ENCODE measurements at places on chromosomes 2 and 18.

DNA sequence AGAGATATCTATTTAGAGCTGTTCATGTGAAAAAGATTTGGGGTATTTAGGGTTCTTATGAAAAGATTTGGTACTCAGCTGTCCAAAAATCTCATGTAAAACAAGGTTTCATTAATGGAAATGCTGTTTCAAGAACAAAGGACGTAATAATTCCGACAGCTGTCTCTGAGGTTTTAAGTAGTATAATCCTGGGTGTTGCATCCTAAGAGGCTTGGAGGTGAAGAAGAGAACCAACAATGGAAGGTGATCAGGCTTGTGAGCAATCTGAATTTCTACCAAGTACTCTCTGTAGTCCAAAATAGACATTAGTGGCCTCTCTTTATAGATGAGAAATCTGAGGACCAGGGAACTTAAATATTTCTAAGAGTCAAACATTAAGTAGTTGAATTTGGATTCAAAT, 205.1 kb downstream of the BABAM2 start:
- no peak for DNase-seq

- no peak for DNase-seq
These were observed 34.0 kb downstream of the EML6 start for GRCh38 chr2:54757500-54757899.

GRCh38 chr2:67225287-67225973, 171.7 kb upstream of the ETAA1 start:
- no peak for DNase-seq

- no peak for DNase-seq
These were observed 173.0 kb downstream of the NEDD4L start for GRCh38 chr18:58217052-58217451.

DNA sequence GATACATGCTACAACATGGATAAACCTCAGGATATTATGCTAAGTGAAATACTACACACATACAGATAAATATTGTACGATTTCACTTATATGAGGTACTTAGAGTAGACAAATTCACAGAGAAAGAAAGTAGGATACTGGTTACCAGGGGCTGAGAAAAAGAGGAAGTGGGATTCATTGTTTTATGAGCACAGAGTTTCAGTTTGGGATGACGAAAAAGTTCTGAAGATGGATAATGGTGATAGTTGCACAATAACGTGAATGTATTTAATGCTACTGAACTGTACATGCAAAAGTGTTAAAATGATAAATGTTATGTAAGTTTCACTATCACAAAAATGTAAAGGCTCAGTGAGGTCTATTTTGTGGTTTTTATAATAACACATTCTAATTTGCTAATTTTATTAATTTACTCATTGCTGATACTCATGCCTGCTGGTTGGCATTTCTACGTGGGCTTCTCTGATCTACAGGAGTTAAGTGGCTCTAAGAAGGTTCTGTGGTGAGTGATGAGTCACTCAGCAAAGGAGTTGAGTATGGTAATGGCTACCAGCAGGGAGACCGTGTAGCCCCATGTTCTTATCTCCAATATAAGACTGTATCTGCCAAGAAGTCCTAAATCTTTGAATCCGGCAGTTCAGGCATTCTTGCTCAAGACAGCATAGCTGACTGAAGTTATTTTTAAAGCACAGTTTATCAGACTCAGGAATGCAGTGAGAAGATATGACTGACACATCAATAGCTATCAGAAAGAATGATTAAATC, 41.1 kb downstream of the UPP2 start:
- no peak for DNase-seq

DNA sequence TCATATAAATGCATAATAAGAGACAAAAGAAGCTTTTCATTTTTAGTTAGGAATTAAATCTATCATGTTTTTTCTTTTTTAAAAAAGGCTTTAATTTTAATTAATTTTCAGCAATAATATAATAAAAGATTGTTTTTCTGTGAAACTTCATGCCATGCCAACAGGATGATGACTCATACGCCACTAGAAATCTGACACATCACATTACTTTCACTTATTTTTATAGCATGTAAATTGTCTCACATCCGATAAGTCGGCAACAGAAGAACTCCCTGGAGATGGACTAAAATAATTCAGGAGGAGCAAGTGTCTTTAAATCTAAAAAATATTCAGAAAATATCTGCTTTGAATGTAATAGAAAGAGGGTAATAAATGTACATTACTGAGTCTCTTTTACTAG, 1024.2 kb upstream of the ACVR2A start:
- no peak for DNase-seq

DNA sequence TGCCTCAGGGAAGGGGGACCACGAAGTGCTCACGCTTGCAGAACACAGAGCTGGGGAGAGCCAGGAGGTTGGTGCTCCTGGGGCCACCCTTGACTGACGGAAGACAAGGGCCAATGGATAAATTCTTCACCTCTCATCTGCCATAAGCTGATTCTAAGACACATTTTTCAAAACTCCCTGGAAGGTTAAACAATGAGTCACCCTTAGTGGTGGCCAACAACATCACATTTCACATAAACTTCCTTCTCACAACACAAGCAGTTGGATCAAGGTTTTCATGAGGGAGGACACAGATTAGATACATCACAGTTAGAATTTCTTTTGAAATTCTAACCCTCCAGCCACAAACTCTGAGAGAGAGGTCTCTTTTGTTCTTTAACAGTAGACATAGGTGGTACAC, 713.6 kb upstream of the POU3F3 start:
- no peak for DNase-seq

DNA sequence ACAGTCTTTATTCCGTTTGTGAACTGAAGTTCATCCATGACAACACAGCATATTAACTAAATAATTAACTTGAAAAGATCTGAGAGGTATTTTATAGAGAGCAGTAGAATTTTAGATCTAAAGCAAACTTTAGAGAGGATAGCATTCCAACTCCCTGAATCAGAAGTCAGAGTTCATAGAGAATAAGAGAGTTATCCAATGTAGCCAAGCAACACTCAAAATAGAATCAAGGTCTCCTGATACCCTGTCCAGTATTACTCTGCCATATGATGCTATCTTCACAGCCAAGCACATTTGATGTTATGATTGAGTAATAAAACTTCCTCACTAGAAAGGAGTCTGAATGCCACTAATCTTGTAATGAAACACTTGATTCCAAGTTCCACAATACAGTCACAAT, 55.5 kb downstream of the RIT2 start:
- DNase-seq = no peak

DNA sequence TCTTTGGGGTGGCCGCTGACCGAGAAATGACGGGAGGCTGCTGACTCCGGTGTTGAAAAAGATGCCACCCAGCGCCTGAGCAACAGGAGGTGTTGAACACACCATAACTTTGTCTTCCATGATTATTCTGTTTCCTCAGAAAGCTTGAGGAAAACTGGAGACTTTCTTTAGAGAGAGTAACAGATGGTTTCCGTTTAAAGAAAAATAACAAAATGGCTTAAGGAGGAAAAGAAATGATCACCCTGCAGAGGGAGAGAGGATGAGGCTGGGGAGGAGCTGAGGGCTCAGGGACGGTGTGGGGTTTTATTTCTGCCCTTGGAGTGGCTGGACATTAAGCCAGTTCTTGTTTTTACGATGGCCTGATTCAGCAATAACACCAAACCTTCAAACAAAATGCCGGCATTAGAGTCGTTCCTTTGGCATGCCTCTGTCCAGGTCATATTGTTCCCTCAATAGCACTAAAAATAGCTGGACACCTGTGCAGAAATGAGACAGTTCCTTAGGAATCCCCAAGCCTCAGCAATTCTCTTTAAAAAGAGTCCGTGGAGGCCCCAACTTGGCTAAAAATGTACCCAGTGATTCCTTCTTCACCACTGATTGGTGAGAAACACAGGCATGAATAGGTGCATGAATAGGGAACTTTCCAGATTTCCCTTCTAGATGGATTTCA, 182.4 kb downstream of the ALPK2 start:
- no peak for DNase-seq

GRCh38 chr2:37820471-37820986, 104.6 kb upstream of the RMDN2 start:
- DNase-seq = no peak

DNA sequence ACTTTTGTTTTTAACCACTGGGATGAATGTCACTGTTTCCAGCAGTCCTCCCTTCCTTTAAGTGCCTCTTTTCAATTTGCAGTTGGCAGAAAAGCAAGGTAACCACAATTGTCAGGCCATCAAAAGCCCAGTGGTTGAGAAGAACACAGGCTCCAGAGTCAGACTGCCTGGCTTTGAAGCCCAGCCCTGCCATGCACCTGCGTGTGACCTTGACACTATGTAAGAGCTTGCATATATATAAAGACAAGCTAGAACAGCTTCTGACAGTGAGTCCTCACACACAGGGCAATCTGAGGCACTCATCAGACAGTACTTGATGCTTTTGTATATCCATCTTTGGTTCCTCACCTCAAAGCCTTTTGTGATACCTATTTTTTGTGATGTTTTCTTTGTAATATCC, 11.0 kb downstream of the CCBE1 start:
- DNase-seq = no peak

GRCh38 chr2:42492691-42493467, 903 bp downstream of the KCNG3 start:
- DNase-seq = no peak

DNA sequence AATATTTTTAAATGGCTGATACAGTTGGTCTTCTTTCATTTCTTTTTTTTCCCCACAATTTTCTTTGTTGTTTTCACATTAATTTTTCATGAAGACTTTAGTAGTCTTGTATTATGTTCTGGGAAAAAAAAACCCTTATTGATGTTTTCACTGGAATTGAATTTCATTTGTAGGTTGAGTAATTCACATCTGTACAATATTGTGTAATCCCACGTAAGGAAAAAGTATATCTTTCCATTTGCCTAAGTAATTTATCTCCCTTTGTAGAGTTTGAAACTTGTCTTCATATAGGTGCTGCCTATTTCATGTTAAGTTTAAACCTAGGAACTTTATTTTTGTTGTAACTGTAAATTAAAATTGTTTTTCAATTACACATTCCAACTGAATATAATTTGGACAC, 2.0 kb downstream of the DNAJC27 start:
- no peak for DNase-seq

DNA sequence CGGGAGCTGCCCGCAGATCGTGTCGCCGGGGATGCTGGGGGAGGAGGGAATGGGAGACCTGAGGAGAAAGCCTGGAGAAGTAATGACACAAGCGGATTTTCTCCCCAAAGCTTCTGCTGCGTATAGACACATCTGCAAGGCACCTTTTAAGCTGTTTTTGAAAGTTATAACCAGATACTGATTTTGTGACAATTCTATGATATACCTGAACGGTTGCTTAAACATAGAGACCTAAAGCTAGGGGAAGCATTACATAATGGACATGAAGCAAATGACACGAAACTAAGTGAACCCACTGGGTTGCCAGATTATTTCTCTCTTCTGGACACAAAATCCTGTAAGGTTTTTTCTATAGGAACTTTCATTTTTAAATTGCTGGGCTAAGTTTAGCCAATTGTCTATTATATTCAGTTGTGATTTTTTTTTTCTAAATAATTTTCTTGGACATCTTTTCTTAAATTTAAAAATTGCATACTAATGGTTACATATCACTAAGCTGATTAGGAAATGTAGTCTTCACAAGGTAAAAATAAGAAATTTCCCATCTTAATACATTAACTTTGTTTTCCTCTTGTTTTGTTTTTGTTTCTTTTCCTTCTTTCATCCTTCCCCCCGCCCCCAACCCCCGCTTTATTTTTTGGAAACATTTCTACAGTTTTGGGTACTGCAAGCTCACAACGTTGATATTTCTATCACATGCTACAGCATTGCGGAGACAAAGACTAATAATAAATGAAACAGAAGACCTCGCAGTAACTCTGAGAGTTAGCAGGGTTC, 1.3 kb downstream of the OSBPL6 start:
- no peak for DNase-seq

- DNase-seq = no peak
These were observed 101.5 kb upstream of the DNER start for GRCh38 chr2:229815858-229816257.

DNA sequence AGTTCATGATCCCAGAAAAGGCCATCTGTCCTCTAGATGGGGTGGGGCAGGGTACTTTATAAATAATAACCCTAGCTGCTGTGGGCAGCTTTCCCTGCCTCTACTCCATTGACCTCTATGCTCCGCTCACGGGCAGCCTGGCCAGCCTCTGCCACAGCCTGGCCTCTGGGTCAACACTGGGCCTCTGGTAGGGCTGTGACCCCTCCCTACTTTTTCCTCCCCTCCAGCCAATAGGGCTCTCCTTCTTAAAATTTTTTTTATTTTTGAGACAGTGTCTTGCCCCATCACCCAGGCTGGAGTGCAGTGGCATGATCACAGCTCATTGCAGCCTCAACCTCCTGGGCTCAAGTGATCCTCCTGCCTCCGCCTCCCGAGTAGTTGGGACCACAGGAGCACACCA, 4.1 kb upstream of the GAREM2 start:
- DNase-seq = no peak

- no peak for DNase-seq
These were observed 41.5 kb downstream of the KCMF1 start for GRCh38 chr2:85012431-85012830.

- no peak for DNase-seq
These were observed 102.5 kb downstream of the OLA1 start for GRCh38 chr2:174145827-174146226.

DNA sequence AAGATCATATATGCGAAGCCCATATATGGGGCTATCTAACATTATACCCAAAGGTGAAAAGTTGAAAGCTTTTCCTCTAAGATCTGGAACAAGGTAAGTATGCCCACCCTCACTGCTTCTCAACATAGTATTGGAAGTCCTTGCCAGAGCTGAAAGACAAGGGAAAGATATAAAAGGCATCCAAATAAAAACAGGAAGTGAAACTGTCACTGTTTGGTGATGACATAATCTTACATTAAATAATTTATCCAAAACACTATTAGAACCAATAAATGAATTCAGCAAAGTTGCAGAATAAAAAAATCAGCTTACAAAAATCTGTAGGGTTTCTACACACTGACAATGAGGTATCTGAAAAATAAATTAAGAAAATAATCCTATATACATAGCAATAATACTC, 205.8 kb downstream of the INSIG2 start:
- DNase-seq = no peak

- no peak for DNase-seq
These were observed 90.5 kb upstream of the ITGA4 start for GRCh38 chr2:181366675-181367175.

GRCh38 chr2:63841254-63842022, at the start of gene UGP2:
Gene UGP2 (plus strand): TSS chr2:63841896. CDS start chr2:63842186, 290 bp downstream.
- peak; percentile 94 for DNase-seq

- peak; percentile 81 for DNase-seq
These were observed 7.2 kb downstream of the HADHB start for GRCh38 chr2:26251893-26252292.

DNA sequence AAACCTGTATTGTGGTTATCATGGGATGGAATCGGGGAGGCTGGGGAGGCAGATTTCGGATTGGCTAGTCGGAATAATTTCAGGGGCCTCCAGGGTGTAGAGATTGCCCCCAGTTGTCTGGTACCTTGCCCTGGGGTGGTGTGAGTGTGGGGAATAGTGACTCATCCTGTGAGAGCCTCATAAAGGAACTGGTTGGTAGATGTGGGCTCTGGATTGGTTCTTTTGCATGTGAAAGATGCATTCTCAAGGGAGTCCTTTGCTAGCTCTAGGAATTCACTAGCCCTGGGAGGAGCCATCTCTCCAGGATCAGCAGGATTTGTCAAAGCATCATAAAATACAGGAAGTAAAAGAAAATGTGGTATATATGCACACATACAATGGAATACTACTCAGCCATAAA, 331.6 kb downstream of the SETBP1 start:
- no peak for DNase-seq

- DNase-seq = no peak
These were observed 225.8 kb downstream of the PIEZO2 start for GRCh38 chr18:10923551-10924070.

- no peak for DNase-seq
These were observed 256.2 kb downstream of the SATB2 start for GRCh38 chr2:199201539-199201938.

Data from left ventricle myocardium superior (tissue), 1 donor.